Activated CD4-positive, alpha-beta T cell treated with anti-CD3 and anti-CD28 coated beads, Interleukin-2, amount 50 U/mL, for 48 hours (primary cell): ENCODE measurements at places on chromosomes 1 and 21.

- DNase-seq = no peak
These were observed 217.9 kb downstream of the TM2D1 start for GRCh38 chr1:61506944-61507500.

GRCh38 chr1:101025283-101025656 lies 314 bp downstream of the DPH5 start:
- peak; percentile 16 for DNase-seq

DNA sequence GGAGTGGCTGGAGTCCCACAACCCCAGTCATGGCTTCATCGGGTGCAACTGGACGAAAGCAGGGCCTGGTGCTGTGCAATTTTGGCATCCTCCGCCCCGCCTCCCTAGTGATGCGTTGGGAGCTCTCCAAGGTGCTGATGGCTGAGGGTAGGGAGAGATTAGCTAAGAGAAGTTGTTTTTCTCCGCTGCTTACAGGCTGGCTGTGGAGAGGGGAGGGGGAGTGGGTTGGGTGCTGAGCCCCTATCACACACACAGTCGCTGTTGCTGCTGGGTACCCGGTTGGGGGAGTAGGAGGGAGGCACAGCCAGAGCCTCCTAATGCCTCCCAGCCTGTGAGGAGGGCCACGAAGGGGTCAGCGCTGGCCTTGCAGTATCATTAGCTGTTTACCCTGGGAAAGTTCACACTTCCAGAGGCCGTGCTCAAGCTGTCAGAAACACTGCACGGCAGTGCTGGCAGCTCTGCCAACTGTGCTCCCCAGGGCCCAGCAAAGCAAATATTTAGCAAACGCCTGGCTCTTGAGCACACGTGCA lies 110.0 kb downstream of the GRIK3 start:
- peak; percentile 51 for DNase-seq

DNA sequence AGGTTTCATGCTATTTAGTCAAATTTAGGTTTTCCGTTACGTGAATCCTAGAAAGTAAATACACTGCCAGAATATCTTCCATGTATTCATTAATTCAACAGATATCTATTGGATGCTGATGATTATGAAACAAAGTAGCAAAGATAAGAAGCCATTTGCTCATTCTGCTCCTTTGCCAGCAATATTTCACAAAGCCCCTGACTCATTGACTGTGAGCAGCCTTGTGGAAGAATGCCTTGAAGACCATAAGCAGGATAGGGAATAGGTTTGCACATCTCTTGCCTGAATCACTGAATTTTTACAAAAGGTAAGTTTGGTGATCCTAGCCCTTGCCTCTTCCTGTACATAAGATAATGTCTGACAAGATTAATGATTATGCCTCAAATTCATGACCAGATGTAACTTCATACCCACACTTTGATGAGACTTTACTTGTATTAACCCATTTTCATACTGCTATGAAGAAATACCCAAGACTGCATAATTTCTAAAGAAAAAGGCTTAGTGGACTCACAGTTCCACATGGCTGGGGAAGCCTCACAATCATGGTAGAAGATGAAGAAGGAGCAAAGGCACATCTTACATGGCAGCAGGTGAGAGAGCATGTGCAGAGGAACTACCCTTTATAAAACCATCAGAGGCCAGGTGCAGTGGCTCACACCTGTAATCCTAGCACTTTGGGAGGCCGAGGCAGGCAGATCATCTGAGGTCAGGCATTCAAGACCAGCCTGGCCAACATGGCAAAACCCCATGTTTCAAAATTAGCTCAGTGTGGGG lies 1.6 kb upstream of the PIGK start:
- no peak for DNase-seq

- DNase-seq = no peak
These were observed 5.6 kb downstream of the CLDN19 start for GRCh38 chr1:42734201-42735035.

- DNase-seq = no peak
These were observed 14.6 kb upstream of the PAPPA2 start for GRCh38 chr1:176448340-176448739.

DNA sequence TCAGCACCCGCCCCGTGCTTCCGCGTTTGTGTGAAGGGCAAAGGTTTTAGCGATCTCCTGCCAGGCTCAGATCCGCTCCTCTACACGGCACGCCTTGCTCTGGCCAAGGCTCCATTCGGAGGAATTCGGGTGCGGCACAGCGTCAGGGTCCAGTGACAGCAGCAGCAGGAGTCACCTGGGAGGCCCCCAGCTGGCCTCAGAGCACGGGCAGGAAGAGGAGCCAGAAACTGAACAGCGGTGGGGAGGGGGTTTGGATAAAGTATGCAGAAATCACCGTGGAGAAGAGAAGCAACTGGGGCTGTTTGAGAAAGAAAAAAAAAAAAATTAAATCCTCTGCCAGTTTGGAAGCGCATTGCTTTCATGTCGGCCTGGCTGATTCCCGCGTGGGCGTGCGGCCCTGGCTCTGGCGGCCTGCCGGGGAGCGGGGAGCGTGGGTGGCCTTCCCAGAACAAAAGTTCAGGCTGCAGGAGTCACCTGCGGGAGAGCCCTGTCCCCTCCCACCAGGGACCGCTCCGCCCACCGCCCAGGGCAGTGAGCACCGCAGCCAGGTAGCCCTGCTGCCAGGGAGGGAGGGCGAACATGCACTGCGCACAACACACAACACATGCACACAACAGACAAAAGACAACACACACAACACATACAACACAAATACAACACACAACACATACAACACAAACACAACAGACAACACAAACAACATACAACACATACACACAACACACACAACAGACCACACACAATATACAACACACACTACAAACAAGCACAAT lies 107.6 kb downstream of the ETS2 start:
- no peak for DNase-seq
